CD4-positive, alpha-beta T cell treated with Interleukin-1 beta for 1 hour (primary cell): ENCODE measurements at places on chromosomes 13 and 19.

GRCh38 chr19:42023121-42023942, 29.3 kb upstream of the ATP1A3 start:
- DNase-seq: peak; percentile 2

DNA sequence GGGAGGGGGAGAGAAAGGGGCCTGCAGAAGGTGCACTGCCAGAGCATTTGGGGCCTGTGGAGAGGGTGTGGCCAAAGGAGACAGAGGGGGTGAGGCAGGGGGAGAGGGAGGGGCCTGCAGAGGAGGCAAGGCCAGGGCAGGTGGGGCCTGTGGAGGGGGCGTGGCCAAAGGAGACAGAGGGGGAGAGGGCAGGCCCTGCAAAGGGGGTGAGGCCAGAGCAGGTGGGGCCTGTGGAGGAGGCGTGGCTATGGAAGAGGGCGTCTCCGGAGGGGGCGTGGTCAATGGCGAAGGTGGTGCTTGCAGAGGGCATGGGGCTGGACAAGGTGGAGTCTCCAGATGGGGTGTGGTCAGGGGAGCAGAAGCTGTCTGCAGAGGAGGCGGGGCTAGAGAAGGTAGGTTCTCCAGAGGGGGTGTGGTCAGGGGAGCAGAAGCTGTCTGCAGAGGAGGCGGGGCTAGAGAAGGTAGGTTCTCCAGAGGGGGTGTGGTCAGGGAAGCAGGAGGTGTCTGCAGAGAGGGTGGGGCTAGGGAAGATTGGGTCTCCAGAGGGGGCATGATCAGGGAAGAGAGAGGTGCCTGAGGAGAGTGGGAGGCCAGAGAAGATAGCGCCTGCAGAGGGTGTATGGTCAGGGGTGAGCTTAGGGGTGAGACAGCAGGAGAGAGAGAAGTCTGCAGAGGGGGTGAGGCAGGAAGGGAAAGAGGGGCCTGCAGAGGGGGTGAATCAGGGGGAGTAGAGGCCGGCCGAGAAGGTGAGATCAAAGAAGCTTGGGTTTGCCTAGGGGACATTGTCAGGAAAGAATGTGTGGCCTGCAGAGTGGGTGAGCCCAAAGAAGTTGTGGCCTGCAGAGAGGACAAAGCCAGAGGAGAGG, 3.4 kb downstream of the PRR36 start:
- peak; percentile 70 for DNase-seq

GRCh38 chr19:51514866-51515481, 13.4 kb upstream of the SIGLEC12 start:
- peak; percentile 53 for DNase-seq

DNA sequence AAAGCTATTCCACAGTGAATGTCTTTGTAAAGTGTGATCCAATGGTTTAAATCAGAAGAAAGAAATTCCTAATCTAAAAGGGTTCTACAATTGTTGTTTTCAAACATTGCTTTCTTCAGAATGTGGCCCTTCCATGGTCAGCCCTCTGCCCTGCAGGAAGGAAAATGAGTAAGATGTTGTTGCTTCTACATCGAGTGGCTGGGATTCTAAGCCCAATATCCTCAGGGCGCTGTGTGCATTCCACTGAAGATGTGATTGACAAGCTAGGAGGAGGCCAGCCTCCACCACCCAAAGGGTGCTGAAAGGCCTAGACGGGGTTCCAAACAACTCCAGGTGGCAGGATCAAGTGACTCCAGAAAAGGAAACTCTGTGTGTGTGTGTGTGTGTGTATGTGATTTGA, 316.9 kb upstream of the TSHZ3 start:
- DNase-seq: no peak

- DNase-seq: no peak
Observed at GRCh38 chr19:44792281-44792680, 14.6 kb downstream of the CBLC start.

DNA sequence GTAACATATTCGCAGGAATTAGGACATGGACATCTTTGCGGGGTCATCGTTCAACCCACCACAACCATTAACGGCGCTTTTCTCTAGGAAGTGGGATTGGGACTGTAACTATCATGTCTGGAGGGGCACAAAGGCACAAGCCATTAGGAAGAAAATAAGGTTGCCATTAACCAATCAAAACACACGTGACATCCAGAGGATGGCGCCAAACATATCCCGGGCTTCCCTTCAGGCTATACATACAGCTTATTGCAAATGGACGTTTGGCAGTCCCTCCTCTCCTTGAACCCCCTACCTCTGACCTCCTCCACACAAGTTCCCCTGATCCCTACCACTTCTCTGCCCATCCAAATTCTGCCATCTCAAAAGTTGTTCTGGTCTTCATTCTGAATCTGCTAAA, 26.6 kb upstream of the GSX1 start:
- no peak for DNase-seq

DNA sequence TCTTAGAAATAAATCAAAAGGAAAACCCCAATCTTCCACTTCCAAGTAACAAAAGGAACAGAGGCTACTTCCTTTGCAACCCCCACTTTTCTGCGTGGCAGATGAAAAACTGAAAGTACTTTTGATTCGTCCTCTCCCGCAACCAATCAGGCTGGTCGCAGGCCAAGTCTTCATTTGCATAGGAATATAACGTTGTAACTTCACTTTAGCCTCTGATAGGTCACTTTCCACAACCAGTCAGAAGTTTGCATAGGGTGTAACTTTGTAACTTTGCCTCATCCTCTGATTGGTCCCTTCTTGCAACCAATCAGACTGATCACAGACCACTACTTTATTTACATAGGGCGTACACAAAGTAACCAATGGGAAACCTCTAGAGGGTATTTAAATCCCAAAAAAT, 37.2 kb downstream of the TGDS start:
- peak; percentile 39 for DNase-seq

GRCh38 chr19:27774827-27775226, 1438.1 kb downstream of the UQCRFS1 start:
- DNase-seq: no peak

GRCh38 chr19:5253406-5254110, 87.1 kb downstream of the PTPRS start:
- no peak for DNase-seq

- no peak for DNase-seq
Observed at GRCh38 chr13:62067821-62068220, 652.2 kb upstream of the PCDH20 start.

DNA sequence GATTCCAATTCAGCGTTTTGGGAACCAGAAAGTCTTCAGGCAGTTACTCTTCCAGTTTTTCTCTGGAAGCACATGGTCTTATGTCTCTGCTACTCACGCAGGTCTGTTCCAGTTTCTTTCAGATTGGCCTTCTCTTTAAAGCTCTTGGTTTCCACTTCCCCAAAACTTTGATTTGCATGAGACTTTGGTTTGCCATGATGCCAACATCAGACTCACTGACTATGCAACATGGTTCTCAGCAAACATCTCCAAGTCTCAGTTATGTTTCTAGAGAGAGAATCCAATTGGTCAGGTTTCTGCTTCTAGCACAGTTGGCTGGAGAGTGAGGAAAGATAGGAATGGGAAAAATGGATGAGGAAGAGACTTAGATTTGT, 3.1 kb downstream of the AKAP11 start:
- peak; percentile 4 for DNase-seq

GRCh38 chr13:97490702-97491307, 56.8 kb downstream of the RAP2A start:
- no peak for DNase-seq

- DNase-seq: no peak
Observed at GRCh38 chr13:47337781-47338507, 441.1 kb upstream of the HTR2A start.

- DNase-seq: no peak
Observed at GRCh38 chr13:99366075-99366987, 59.1 kb upstream of the GPR183 start.

- DNase-seq: no peak
Observed at GRCh38 chr13:43360892-43361610, 337.7 kb downstream of the DNAJC15 start.

- no peak for DNase-seq
Observed at GRCh38 chr13:39963612-39964011, 308.1 kb downstream of the COG6 start.
